ENCODE measurements at places on chromosomes 6 and 20.

GRCh38 chr6:465531-466348 lies 74.2 kb downstream of the IRF4 start:
- DNase-seq = no peak

- no peak for DNase-seq
Measured at GRCh38 chr6:22027040-22027725, 269.7 kb downstream of the PRL start.

GRCh38 chr6:26211963-26212362 lies 124.7 kb downstream of the HFE start:
- no peak for DNase-seq

DNA sequence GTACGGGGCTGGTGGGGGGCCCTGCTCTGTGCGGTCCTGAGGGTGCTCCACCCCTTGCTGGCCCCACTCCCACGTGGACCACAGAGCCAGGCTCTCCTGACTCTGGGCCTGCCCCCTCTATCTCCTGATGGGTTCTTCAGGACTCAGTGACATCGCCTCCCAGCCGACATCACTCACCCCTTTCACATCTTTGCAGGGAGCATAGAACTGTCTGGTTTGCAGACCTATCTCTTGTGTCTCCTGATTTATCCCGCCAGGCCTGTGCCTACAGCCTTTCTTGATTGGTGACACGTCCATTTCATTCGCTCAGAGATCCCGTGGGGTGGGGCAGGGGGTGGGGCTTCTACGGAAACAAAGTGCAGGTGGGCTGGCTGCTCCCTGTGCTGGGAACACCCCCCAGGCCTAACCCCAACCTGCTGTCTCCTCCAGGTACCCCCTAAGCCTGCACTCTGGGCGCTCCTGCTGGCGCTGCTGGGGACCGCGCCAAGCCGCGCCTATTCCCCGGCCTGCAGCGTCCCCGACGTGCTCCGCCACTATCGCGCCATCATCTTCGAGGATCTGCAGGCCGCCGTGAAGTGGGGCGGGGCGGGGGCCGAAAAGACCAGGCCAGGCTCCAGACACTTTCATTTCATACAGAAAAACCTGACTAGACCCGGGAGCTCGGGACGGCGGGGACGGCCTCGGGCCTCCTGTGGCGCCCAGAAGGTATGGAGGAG lies 1.7 kb downstream of the C20orf204 start:
- DNase-seq = no peak

DNA sequence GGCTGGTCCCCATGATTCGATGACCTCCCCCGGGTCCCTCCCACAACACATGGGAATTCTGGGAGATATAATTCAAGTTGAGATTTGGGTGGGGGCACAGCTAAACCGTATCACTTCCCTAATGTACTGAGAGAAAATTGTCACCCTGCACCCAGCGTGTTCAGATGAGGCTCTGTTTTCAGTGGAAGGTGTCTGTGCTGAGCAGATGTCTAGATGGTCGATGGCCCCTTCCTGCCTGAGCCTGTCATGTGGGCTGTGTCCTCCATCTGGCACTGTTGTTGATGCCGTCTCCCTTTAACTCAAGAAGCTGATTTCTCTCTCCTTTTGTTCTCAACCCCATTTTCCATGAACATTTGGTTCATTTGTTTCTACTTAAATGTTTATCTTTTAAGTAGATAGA lies 37.0 kb downstream of the TMEM181 start:
- DNase-seq = no peak

- no peak for DNase-seq
Measured at GRCh38 chr6:23334360-23334759, 765.0 kb downstream of the HDGFL1 start.

DNA sequence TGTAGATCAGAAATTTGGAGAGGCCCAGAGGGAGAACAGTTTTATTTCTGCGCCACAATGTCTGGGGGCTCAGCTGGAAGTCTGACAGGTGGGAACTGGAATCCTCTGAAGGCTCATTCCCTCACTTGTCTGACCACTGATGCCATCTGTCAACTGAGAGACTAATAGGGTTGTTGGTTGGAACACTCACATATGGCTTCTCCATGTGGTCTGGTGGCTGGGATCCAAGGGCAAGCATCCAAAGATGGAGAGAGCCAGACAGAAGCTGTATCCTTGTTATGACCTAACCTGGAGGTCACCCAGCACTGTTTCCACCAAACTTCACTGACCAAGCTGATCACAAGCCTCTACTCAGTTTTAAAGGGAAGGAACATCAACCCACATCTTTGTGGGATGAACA lies 117.9 kb upstream of the AKAP12 start:
- DNase-seq = no peak

DNA sequence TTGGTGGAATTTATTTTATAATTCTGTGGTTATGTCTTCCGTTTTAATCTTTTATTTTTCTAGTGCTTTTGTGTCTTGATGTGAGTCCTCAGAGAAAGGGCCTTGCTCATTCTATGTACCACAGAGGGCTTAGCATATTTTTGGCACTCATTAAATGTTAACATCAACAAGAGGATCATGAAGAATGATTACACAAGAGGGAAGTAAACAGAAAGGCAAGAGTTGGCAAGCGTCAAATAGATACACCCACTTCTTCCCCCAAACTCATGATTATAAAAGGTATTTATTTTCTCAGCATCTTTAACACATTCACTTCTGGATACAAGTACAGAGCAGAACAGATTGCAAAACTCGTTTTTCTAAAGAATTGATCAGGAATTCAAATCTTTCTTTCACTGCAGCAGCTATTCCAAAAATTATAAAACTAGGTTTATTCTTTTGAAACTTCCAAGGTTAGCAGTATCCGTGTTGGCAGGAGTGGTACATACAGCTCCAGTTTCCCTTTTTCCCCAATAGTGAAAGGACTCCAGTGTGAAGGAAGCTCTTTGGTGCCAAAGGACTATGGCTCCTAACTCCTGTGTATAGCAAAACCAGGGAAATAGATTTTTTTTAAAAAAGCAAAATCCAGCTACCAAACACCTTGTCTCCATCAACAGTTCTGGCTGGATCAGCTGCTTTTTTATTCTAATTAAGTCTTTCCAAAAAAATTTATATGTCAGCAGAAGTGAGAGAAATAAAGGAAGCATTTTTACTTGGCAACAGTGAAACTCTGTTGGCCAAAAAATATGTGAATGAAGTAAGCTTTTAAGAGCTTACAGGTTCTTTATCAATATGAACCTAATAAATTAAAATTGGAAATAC lies 221.9 kb downstream of the ADGRG6 start:
- no peak for DNase-seq

- no peak for DNase-seq
Measured at GRCh38 chr20:32559205-32559752, 25.9 kb downstream of the NOL4L start.

- DNase-seq = no peak
Measured at GRCh38 chr6:163863565-163863964, 449.0 kb downstream of the QKI start.

Data from GM04504 (cell line).